NCI-H526 treated with DMSO at 0.1 percent for 48 hours (cell line): ENCODE measurements at places on chromosomes 3 and 15.

GRCh38 chr3:53772562-53772961, 73.7 kb downstream of the CHDH start:
- no peak for DNase-seq

DNA sequence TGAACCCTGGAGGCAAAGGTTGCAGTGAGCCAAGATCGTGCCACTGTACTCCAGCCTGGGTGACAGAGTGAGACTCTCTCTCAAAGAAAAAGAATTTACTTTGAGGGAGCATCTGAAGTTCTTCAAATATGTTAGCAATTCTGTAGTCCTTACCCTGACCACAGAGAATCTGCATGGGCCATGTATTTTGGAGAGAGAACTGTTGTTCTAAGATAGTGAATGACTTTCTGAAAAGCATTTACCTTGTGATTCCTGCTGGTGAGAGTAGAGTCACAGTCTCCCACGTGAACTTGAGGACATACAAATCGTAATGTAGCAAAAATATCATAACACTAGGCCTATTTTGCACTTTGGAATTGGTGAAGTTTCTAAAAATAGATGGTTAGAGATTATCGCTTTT, 3.9 kb downstream of the BRK1 start:
- DNase-seq = no peak

DNA sequence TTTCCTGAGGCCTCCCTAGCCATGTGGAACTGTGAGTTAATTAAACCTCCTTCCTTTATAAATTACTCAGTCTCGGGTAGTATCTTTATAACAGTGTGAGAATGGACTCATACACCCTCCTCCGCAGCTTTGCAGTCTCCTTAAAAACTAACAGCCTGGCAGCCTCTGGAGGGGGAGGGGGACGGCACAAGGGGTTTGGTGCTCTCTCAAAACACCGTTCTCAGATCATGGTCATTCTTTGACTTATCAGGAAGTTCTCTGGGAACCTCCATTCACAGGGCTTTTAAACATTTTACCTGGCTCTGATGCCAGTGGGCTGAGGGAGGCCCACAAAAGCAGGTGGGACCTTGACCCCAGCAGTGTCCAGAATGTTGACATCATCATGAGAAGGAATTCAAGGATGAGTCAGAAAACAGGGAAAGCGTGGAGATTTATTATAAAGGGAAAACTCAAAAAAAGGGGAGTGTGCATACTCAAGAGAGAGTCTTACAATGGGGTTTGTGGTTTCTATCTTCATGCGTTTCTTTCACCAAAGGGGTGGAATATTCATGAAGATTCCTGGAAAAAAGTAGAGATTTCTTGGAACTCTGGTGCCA, 43.9 kb downstream of the ONECUT1 start:
- no peak for DNase-seq

- DNase-seq = no peak
These were observed 170.1 kb downstream of the VPS13C start for GRCh38 chr15:61890106-61890505.

- no peak for DNase-seq
These were observed 13.3 kb upstream of the MYZAP start for GRCh38 chr15:57578288-57578900.

GRCh38 chr3:33914731-33915379, 116.4 kb downstream of the PDCD6IP start:
- no peak for DNase-seq

DNA sequence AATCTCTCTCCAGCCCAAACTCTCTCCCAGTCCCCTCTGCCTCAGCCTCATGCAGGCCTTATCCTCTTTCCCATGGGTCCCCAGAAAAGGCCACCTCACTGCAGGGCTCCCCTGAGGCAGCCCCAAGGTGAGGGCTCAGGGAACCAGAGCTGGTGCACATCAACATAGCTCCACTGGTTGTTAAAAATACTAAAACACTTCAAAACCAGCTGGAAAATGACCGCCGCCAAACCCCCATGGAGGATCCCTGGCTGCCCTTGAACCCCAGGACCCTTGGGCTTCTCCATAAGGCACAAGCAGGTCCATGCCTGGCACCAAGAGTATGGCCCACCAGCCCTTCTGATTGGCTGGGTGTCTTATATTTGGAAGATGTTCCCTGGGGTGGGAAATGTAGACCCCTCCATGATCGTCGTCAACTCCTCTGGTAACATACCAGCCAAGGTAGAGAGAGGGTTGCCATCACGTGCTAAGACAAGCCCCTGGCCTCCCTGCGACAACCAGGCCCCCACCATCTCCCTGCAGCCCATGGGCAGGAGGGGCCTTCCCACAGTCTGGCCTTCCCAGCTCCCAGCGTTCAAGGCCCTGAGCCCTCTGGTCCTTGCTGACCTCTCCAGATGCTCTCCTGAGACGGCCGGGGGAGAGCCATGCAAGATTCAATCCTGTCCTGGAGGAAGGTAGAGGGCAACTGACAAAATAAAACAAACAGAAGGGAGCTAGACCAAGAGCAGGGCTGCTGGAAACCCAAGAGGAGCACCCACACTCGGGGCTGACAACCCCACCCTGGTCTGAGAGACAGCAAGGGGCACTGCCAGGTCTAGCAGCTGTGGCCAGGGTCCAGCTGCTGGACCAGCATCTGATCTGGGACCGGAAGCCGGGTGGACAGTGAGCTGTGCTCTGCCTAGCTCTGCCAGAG, 132.1 kb upstream of the PRR20G start:
- no peak for DNase-seq

DNA sequence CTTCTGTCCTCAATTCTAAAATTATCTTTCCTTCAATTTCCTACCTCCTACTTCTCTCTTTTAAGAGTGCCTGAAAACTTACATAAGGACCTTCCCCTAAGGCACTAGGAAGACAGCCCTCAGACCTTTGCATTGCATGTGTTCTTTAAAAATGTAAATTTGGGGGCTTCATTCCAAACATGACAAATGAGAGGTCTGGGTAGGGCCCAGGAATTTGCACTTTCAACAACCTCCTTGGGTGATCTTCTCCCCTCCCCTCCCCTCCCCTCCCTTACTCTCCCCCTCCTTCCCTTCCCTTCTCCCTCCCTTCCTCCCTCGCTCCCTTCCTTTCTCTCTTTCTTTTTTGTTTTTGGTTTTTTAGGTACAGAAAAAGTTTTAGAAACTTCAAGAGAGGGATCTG, 18.7 kb downstream of the USF3 start:
- no peak for DNase-seq

DNA sequence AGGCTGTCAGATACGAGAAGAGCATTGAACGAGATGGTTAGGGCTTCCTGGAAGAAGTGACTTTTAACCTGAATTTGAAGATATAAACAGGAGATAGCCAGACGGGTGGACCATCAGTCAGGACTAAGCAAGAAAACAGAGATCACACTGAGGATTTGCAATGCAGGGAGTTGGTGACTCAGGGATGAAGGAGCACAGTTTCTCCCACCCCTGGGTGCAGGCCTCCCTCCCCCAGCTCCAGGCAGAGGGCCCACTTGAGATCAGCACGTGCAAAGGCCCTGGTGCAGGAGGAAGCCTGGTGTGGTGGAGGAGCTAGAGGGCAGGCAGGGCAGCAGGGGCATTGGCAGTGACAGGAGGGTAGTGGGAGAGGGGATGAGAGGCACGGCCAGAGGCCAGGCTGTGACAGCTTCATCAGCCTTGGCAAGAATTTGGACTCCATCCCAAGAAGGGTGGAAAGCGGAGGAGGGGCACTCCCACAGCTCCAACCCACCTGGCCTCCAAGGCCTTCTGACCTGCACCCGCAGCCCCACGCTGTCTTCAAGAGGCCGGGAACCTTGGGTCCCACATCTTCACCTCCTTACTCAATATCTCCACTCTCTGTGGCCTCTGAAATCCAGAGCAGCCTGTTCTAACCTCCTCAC, 8.7 kb upstream of the PCSK6 start:
- no peak for DNase-seq

- DNase-seq = no peak
These were observed 14.6 kb downstream of the RAB43 start for GRCh38 chr3:129106866-129107565.

DNA sequence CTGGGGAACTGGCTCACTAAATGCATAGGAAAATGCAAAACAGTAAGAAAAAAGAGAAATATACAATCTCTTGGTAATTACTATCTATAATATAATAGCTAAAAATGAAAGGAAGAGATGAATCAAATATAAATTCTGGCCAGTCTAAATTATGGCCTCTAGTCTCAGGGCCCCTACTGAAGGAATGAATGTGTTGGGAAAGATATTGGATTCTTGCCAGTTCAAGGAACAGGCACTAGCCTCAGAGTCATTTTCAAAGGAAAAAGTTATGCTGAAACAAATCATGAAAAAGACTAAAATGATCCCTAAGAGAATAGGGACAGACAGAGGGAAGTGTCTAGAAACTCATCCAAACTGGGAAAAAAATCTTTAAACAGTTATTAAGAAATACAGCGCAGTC, 62.4 kb downstream of the C3orf80 start:
- DNase-seq = no peak

DNA sequence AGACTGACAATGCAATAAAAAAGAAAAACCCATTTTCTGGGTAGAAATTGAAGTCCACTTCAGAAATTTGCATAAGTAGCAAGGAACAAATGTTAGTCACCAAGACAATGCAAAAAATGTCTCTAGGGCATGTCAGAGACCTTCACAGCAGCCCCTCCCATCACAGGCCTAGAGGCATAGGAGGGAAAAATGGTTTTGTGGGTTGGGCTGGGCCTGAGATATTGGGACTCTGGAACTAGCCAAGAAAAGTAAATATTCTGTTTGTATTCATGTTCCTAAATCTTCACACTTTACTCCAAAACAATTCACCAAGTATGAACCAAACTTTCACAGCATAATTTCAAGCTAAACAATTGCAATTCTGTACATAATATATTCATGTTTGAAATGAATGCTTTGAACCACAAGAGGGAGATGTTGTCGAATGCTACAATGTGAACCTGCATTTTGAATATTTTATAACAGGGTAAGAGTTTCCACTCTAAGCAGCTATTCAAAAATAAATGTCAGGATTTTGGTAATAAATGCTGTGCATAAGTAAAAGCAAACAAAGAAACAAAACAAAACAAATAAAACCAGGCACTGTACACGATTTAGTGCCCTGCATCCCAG, 429.2 kb downstream of the OTOL1 start:
- no peak for DNase-seq

DNA sequence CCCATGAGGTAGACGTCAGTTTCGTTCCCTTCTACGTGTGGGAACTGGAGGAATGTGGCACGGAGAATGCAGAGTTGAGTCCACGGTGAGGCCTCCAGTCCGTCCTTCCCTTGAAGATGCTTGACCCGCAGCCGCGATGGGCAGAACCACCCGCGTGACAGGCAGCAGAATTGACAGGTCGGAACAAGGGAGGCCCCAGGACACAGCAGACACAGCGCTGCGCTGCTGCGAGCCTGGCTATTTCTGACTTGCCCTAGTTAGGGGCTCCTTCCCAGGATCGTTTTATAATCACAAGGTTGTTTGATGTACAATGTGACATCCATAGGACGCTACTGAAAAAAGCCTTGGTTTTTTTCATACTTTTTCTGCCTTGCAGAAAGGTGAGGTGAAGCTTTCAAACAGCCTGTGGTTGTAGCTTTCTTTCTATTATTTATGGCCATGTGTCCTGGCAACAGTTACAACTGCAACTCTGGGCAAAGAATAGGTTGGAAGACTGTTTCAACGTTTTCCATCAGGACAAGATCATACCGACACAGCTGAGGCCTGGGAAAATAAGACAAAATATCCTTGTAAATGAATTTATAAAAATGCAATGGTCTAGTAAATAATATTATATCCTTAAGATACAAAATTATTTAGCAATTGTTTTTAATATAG, 9.6 kb upstream of the TMEM41A start:
- no peak for DNase-seq

GRCh38 chr3:168269001-168269400, 173.3 kb upstream of the GOLIM4 start:
- no peak for DNase-seq

GRCh38 chr15:74339371-74339770, 28.1 kb downstream of the CYP11A1 start:
- DNase-seq = no peak

GRCh38 chr15:76342058-76342381, 5.4 kb downstream of the ISL2 start:
- no peak for DNase-seq

DNA sequence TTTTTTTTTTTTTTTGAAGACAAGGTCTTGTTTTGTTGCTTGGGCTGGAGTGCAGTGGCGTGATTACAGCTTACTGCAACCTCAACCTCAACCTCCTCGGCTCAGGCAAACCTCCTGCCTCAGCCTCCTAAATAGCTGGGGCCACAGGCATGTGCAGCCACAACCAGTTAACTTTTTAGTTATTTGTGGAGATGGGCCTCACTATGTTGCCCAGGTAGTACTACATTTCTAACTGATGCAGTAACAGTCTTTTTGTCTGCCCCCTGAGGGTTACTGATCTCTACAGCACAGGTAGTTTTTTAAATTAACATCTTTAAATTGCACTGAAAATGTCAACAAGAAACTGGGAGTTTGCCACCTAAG, 3.4 kb upstream of the LMLN start:
- DNase-seq = no peak

- DNase-seq = no peak
These were observed 209.5 kb upstream of the LRRN1 start for GRCh38 chr3:3589715-3590130.

- no peak for DNase-seq
These were observed 279.1 kb upstream of the IGF1R start for GRCh38 chr15:98369081-98369716.

- DNase-seq = no peak
These were observed 49.6 kb downstream of the NPTN start for GRCh38 chr15:73583544-73583943.

- no peak for DNase-seq
These were observed 339.6 kb upstream of the TBL1XR1 start for GRCh38 chr3:177536873-177537272.
